Fibroblast of upper back skin (primary cell): ENCODE measurements at places on chromosomes 16 and 17.
A peak's percentile ranks its signal among the peaks of the same experiment; 100 is the strongest.

DNA sequence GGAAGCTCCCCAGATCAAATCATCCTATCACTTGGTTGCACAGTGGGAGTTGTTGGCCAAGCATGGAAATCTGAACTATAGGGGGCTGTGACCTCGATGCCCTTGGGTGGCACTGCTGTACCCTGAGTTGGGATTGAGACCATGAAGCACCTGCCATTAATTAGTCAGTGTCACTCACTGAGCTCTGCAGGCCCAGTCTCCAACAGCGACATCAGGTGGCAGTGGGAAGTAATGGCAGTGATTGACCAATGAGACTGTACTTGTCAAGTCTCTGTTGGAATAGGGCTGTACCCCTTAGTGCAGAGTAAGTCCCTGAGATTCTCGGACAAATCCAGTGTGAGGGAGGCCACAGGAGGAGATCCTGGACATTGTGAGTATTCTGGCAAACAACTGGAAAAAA, 118.0 kb upstream of the RPL38 start:
- no peak for DNase-seq

DNA sequence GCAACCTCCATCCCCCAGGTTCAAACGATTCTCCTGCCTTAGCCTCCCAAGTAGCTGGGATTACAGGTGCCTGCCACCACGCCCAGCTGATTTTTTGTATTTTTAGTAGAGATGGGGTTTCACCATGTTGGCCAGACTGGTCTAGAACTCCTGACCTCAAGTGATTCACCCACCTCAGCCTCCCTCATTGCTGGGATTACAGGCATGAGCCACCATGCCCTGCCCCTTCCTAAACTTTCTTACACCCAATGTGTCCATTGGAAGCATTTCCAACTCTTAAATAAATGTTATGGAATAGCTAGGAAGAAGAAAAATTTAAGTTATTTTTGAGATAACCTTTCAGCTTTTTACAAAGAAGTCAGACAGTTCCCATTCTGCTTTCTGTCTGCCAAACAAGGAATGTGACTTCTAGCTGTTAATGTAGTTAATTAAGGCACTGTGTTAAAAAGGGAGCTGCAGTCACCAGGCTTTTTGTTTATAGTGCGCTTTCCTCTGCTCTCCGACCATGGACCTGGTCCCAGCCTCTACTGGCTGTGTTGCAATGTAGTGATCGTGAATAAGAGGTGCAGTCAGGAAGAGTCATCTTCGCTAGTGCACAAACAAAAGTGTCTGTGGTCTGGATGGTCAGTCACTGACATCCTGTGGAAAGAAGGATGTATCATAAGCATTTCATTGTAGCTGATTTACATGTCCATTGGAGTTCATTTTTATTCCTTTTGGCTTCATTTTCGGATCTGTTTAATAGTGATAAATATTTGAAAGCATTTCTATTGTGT, 39.7 kb downstream of the USP10 start:
- DNase-seq = peak; percentile 82

GRCh38 chr17:14446825-14447224, 145.9 kb downstream of the HS3ST3B1 start:
- no peak for DNase-seq

GRCh38 chr17:61757168-61757567, 106.2 kb downstream of the BRIP1 start:
- no peak for DNase-seq

GRCh38 chr16:75494184-75494583, 1.1 kb downstream of the CHST6 start:
- DNase-seq = no peak

GRCh38 chr16:80997964-80998620, 8.6 kb downstream of the CMC2 start:
- no peak for DNase-seq

GRCh38 chr16:19549673-19550072, 5.8 kb upstream of the VPS35L start:
- no peak for DNase-seq

DNA sequence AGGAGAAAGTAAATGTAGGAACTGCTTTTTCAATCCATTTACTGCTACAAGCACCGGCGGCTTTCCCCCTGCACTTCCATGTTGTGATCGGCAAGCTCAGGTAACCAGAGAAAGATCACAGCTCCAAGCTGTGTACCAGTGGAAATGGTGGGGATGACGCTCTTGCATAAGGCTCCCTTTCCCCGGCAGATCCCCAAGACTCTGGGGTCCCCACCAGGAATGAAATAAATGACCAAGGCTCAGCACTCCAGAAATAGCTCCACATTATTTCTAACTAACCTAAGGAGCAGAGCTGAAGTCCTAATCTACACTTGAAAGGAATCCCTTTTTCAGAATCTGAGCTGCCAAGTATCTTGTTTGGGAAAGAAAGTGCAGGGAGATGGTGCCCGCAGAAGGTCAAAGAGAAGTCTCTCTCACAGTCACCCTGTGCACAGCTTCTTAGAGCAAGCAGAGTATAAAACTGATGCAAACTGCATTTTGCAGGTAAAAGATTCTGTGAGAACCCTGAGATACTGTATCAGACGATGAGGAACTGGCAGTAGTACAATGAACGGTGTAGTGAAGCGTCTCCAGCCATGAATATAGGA, 11.1 kb downstream of the GRB2 start:
- DNase-seq = no peak

GRCh38 chr16:27369806-27370205, 32.2 kb upstream of the IL21R start:
- DNase-seq = peak; percentile 32
